ENCODE measurements at places on chromosomes 1 and 21.

DNA sequence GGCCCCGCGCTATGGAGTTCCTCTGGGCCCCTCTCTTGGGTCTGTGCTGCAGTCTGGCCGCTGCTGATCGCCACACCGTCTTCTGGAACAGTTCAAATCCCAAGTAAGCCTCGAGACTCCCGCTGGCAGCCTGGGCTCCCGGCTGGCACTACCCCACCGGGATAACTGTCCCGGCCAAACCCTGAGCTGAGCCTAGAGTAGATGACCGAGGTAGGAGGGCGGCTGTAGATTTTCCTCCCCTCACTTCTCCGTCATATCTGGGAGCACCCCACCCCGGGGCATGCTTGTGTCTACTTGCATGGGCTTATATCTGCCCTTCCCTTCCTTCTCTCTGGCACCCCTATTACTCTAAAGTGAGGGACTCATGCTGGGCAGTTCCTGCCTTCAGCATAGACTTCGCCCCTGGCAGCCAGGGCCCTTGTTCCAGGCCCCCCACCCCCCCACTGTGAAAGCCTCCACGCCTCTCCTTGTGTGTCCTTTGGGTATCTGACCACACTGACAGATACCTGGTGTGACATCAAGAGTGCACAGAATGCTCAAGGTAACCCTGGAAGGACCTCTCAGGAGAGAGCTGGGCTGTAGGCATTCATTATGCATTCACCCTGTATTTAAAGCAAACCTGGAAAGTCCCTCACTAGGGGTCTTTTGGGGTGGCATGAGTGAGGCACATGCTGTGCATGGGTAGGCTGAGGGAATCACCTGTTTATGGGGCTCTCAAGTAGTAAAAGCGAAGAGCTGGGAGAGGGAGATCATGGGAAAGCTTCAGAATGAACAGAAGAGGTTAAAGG is 485 bp downstream of the EFNA1 start:
- no peak for DNase-seq

- DNase-seq = no peak
These were observed 31.7 kb downstream of the TP73 start for GRCh38 chr1:3683992-3684391.

GRCh38 chr21:28018741-28019669 is 973.7 kb downstream of the LTN1 start:
- no peak for DNase-seq

GRCh38 chr1:39646232-39647081 is 7.0 kb upstream of the HEYL start:
- DNase-seq = no peak

- no peak for DNase-seq
These were observed 14.4 kb downstream of the SLC41A1 start for GRCh38 chr1:205798577-205798976.

DNA sequence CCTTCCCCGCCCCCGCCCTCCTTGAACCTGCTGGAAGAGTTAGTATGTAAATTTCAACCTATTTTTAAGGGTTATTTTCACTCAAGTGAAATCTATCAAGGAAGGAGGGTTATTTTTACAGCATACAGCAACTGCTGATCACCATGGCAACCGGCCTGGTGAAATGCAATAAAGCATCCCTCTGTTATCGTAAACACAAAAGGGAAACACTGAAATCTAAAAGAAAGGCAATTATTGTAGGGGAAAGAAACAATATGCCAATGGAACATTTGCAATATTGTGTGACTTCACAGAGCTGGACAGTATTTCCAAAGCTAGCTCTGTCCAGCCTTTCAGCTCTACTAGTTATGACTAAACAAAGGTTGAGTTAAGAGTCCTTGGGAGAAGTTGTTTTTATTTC is 588.3 kb upstream of the PBX1 start:
- no peak for DNase-seq

DNA sequence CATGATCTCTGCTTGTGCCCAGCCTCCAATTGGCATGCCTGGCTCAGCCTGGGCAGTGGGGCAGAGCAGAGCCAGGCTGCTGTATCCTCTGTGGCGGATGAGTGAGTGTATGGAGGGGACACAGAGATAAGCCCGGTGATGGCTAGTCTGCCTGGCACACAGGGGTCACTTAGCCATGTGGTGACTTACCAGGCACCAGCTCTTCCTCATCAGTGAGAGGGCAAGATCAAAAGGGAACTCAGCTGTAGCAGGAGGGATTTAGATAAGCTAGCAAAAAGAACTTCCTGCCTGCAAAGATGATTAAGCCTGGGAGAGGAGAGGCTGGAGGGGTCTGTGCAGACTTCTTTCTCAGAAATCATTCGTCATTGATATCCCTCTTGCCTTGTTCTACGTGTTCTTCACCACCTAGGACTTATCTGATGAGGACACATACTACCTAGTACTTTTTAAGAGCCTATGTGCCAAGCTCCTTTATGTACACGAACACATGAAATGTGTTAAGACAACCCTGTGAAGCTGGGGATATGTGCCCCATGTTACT is 7.9 kb downstream of the KIF21B start:
- peak; percentile 70 for DNase-seq

GRCh38 chr1:78601068-78601467 is 19.2 kb upstream of the IFI44L start:
- DNase-seq = no peak

- DNase-seq = no peak
These were observed 73.3 kb downstream of the NUP210L start for GRCh38 chr1:154081386-154082126.

DNA sequence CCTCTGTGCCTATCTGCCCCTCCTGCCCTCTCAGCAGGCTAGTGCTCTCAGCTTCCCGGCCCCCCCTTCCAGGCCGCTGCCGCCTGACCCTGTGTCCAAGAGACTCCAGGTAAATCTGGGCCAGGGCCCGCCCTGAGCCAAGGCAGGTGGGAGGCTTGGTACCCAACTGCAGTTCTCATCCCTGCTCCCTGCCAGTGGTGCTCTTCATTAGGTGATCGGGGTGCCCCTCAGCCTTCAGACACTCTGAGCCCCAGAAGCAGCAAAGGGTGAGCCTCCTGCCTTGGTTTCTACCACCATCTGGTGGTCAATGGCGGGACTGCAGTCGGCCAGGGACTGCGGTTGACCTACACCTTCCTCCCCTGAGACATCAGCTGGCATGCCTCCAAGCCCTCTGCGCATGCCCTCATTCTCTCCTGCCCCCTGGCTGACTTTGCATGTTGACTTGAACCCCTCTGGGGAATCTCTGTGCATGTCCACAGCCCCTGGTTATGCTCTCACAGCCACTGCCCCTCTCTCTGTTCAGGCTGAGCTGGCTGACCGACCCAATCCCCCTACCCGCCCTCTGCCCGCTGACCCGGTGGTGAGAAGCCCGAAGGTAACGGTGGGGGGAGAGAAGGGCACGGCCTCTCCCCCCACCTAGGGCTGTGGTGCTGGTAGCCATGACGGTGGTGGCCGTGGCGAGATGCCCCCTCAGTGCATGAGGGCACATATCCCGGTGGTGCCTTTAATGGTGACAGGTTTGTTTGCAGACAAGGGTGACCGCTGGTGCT is 2.0 kb upstream of the EFNA4 start:
- DNase-seq = peak; percentile 89

GRCh38 chr1:108016451-108016920 is 51.5 kb upstream of the VAV3 start:
- peak; percentile 95 for DNase-seq

- DNase-seq = no peak
These were observed 55.3 kb upstream of the WASF2 start for GRCh38 chr1:27545271-27545670.

DNA sequence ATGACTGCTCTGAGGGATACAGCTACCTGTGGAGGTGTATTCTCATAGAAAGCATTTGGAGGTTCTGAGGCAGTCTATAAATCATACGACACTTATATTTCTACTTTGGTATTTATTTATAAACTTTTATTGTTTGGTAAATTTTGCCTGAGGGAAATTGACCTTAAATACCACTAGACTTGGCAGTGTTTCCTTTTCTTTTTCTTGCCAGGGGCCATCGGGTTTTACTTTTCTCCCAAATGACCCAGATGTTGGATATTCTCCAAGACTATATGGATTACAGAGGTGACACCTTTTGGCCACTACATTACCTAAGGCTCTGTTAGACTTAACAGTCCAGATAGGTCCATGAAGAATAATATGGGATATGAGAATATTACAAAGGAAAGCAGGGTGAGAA is 28.2 kb downstream of the CHD1L start:
- DNase-seq = no peak

DNA sequence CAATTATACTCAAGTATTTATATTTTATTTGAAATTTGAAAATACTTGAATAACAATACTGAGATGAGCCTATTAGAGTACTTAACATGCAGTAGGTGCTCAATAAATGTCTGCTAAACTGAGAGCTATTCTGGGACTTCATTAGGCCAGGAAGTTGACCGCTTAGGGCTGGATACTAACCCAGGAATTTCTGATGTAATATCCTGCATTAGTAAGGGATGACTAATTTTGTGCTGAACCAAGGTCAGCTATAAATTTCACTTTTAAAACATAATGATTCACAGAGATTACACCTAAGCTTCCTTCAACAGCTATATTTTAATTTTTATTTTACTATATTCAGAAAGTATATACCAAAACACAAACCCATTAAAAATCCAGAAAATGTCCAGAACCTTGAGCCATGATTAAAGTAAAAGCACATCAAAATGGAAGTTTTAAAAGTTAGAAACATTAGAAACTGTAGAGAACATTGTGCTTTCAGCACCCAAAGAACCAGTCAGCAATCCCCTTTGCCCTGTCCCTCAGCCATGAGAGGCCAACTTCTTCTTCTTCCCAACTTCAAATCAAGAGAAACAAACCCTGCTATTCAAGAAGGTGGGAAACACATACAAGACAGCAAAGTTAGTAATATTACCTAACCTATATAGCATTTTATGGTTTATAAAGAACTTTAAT is 35.4 kb downstream of the WNT2B start:
- DNase-seq = no peak
